ENCODE measurements at places on chromosomes 4 and X. TPM values are rescaled to one million over a fixed set of nuclear protein-coding genes. Genes with fewer than 3 reads are reported as not detected.
A peak's percentile ranks its signal among the peaks of the same experiment; 100 is the strongest.

GRCh38 chr4:62130230-62130629, 930.1 kb downstream of the ADGRL3 start:
- no peak for DNase-seq

DNA sequence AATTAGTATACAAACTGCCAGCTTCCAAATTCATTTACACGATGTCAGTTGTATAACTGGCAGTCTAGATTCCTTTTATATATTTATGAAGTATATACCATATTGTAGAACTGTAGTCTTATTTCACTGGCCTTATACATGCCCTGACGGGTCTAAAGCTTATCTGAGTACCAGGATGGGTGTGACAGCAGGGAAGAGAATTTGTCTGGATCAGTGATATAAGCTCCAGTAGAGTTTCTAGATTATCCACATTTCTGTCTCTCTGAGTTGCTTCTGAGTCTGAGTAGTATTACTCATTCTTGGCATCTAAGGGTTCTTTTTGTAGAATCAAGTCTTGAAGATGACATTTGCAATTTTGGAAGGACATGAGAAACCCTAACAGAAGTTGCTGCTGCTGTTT, 101.3 kb downstream of the RPA4 start:
- no peak for DNase-seq

SOD3 gene
- 12.0 TPM for total RNA-seq

- peak; percentile 46 for DNase-seq
Observed at GRCh38 chr4:76011700-76012387, 4.5 kb upstream of the CXCL9 start.

- no peak for DNase-seq
Observed at GRCh38 chr4:89483833-89484232, 176.2 kb upstream of the GPRIN3 start.

GRCh38 chr4:11831739-11832138, 403.0 kb upstream of the HS3ST1 start:
- DNase-seq, result no peak
